ENCODE measurements at places on chromosomes 11 and 22.

- no peak for DNase-seq
These were observed 230.5 kb downstream of the MIAT start for GRCh38 chr22:26887916-26888315.

DNA sequence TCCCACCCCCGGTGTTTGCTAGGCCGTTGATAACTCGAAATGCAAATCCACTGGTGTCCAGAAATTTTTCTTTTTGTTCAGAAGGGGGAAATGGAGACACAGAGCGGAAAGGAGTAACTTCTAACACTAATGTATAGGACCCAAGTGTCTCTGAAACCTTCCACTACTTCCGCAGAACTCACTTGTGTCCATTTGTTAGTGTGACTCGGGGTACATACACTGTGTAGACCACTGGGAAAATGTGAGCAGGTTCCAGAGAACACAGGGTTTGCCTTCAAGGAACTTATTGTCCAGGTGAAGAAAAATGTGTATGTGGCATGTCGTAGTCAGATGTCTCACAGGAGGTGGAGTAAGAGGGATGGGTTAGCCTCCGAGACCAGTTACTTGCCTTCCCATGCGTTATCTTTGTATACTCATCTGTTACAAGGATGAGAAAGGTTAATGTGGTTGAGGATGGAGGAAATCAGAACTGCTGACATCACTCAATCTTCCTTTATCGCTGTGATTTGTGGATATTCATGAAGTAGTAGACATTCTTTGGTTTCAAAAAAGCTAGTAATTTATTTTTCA is 857 bp downstream of the ARCN1 start:
- peak; percentile 49 for DNase-seq

DNA sequence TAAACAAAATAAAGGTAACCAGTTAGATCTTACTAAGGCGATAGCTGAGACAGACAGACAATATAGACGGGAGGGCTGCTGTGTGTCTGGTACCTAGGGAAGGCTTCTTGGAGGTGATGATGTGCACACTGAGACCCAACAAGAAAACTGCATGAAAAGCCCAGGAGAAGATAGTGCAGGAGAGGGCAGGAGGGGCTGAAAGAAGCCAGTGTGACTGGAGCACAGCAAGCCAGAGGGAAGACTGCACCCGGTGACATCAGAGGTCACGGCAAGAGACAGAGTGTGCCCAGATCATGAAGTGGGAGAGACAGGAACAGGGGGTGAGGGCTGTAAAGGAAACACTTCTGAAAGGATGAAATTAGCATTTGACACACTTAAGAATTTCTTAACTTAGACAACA is 266.3 kb downstream of the BRD1 start:
- no peak for DNase-seq

DNA sequence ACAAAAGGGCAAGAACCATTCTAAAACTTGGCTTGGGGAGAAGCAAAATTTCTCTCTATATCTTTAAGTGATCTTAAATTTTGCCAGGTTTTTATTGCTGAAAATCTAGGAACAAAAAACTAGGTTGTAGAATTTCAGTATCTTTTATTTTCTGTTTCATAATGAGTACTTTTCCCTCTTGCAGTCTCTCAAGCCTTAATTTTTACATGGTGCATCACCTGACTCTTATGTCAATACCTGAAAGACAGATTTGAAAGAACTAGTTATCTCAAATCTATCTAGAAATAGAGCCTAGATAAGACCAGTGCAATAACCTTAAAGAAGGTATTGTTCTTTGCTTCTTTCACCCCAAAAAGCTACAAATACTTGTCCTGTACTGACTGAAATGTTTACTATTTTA is 122.1 kb downstream of the TRIM44 start:
- DNase-seq = no peak

GRCh38 chr22:36413022-36413775 is 25.4 kb upstream of the MYH9 start:
- DNase-seq = no peak

GRCh38 chr11:129992161-129992944 is 10.3 kb downstream of the PRDM10 start:
- DNase-seq = peak; percentile 33

- no peak for DNase-seq
These were observed 134.7 kb downstream of the ME3 start for GRCh38 chr11:86537541-86538222.

- no peak for DNase-seq
These were observed 63.4 kb downstream of the CD6 start for GRCh38 chr11:61034704-61035525.

GRCh38 chr11:60809249-60809648 is 24.1 kb downstream of the MS4A10 start:
- DNase-seq = no peak

- no peak for DNase-seq
These were observed 75.1 kb upstream of the NUP50 start for GRCh38 chr22:45088576-45088975.

GRCh38 chr11:2738551-2739431 is 39.0 kb upstream of the KCNQ1OT1 start:
- DNase-seq = no peak
